Hepatic stellate cell (primary cell): ENCODE measurements at places on chromosomes 6 and 20.
A peak's percentile ranks its signal among the peaks of the same experiment; 100 is the strongest.

DNA sequence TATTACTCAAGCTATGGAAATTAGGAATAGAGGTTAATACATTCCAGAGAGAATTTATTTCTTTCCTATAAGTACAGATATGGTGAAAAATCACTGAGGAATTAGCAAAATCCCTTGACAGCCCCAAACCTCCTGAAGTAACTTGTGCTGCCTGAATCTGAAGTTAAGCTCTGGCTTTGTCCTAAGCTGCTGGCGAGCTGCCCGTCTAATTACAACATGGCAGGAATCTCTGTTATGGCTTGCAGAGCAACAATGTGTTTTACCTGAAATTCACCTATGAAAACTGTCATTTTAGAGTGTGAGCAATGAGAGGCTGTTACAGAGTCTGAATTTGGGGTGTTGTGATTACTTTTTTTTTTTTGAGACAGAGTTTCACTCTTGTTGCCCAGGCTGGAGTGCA is 22.5 kb upstream of the IYD start:
- no peak for DNase-seq

DNA sequence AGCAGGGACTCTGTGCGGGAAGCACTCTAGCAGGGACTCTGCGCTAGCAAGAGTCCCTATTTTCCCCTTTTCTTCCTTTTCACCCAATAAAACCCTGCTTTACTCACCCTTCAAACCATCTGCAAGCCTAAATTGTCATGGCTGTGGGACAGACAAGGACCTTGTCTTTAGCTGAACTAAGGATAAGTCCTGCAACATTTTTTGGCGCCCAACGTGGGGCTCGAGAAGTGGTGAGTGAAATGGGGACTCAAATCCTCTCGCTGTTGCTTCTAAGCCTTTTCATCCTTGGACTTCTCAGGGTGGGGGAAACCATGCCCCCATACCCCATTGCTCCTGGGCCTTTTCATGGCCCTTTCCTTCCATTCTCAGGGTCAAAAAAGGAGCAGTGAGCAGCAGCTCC is 46.4 kb downstream of the IMPG1 start:
- no peak for DNase-seq

DNA sequence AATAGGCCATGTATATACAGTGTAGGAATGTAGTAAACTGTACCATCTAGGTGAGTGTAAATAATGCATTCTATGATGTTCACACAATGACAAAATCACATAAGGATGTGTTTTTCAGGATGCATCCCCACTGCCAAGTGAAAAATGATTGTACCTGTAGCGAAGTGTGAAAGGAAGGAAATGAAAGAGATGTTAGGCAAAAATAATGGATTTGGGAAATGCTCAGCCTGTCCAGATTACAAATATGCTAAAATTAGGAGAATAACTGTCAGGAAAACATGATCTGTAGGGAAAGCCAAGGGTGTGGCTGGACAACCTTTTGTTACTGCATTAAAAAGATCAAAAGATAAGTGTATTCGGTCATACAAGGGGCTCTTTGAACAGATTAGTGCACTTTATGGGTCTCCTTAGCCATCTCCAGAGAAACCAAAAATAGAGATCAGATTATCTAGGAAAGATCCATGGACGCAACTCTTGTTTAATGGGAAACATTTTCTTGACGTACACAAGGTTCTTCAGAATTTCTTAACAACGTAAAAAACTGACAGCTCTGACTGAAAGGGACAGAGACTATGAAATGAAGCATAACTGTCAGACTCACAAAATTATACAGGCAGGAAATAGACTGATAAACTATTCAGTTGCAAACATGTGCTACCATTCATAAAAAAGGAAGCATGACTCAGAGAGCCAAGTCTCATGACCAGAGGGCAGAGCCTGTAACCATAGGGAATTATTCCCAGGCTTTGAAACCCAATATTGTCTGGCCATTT is 253.6 kb upstream of the RAB32 start:
- DNase-seq = peak; percentile 16

GRCh38 chr6:144718431-144718830 is 433.3 kb downstream of the UTRN start:
- peak; percentile 12 for DNase-seq

DNA sequence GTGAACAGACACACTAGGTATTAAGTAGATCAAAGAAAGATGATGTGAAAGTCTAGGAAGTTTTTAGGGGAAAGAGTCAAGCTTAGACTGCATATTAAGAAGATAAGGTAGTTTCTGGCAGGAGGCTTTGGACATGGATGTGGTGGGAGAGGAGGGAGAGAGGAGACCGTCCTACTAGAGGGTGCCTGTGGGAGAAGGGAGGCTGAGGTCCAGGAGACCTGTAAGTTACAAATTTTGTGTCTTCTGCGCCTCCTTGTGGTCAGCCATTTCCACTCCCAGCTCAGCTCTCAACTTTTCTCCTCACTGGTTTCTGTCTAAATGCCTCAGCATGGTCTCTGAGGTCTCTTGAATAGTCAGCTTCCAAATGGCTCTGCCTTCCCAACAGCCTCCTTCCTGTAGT is 193.5 kb downstream of the UNC5CL start:
- peak; percentile 14 for DNase-seq

GRCh38 chr6:26057899-26058298 is 29.3 kb upstream of the HFE start:
- no peak for DNase-seq

GRCh38 chr6:41626917-41627316 is 11.4 kb upstream of the MDFI start:
- DNase-seq = no peak

- no peak for DNase-seq
These were observed 71.4 kb upstream of the MYLIP start for GRCh38 chr6:16057446-16057845.

DNA sequence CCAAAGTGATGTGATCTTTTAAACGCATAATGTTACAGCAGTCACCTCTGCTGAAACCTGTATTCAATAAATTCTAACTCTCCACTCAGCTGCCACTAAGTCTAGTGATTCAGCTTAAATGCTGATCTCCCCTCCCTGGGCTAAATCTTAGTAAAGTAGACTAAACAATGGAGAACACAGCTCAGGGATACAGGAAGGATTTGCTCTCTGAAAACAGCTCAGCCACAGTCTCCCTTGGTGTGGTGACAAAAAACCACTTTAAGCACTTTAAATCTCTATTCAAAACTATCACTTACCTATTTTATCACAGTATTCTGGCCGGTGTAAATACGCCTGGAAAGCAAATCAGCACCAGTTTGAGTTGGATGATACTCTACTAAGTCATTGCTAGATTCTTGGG is 130.6 kb downstream of the RFX6 start:
- DNase-seq = no peak

DNA sequence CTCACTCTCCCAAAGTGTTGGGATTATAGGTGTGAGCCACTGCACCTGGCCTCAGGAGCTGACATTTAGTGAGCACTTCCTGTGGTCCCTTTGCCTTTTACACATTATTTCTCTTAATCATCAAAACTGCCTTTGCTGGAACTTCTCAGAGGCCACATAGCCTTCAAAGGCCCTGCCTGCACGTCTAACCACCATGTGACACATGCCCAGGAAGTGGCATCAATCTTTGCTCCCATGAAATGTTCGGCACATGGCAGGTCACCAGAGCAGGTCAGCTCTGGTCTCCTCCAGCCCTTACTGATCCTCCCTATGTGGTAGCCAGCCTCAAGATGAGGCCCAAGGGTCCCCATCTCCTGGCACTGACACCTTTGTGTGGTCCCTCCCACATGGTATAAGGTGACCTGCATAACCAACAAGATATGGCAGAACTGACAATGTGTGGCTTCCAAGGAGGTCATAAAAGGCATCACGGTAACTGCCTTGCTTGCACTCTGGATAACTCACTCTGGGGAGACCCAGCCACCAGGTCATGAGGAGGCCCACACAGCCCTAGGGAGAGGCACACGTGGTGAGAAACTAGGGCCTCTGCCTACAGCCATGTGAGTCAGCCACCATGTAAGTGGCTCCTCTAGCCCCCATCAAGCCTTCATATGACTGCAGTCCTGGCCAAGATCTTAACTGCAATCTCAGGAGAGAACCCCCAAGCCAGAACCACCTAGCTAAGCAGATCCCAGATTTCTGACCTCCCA is 28.8 kb upstream of the HMGA1 start:
- DNase-seq = no peak

DNA sequence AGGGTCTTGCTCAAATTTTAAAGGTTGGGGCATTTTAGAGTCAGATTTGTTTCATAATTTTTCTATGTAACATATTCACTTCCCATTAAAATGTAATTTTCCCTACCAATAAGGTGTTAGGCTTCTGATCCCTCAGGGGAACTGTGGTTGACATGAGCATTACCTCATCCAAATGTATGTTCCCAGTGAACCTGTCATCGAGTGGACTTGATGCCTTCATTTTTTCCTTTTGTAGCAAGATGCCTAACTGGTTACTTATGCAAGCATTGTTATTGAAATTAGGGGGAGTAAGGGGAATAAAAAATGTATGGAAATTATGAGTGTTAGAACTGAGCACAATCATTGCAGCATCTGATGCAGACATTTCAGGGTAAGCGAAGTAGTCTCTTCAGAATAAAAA is 360.5 kb downstream of the BCKDHB start:
- DNase-seq = no peak

DNA sequence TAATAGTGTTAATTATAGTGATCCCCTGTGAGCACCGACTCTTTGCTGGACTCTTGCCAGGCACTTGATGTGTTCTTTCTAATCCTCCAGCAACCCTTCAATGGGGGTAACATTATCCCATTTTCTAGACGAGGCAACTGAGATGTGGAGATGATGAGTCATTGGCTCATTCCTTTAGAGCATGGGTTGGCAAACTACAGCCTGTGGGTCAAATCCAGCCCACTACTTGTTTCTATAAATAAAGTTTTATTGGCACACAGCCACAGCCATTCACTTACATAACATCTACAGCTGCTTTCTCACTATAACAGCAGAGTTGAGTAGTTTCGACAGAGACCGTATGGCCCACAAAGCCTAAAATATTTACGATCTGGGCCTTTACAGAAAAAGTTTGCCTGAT is 249.5 kb upstream of the KCNG1 start:
- DNase-seq = no peak

- DNase-seq = no peak
These were observed 940.5 kb upstream of the MANEA start for GRCh38 chr6:94636780-94637385.

- no peak for DNase-seq
These were observed 3.2 kb downstream of the HRH3 start for GRCh38 chr20:62216636-62217566.

- no peak for DNase-seq
These were observed 196.6 kb downstream of the UST start for GRCh38 chr6:148943451-148943850.

DNA sequence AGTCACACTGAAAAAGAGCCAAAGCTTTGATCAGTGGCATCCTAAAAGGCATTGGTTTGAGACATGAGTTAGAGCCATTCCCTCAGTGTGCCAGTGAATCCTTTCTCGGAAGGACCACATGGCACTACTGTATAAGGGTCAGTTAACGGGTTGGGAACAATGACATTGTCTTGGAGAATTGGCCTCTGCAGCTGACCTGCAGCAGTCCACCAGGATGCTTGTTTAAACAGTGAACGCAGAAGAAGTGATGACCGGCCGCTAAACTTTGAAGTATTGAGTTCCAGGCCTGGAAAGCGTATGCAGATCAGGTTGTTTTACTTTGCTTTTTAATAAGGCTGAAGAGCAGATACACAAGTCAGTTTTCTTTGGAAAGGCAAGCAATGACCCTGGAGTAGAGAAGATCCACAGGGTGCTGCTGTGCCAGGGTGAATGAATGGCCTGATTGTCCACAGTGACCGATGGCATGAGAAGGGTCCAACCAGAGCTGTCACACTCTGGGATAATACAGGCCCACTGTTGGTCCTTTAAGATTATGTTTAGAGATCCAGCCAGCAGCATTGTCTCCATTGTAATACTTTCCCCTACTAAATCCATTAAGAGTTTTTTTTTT is 57.8 kb downstream of the GMPR start:
- no peak for DNase-seq

DNA sequence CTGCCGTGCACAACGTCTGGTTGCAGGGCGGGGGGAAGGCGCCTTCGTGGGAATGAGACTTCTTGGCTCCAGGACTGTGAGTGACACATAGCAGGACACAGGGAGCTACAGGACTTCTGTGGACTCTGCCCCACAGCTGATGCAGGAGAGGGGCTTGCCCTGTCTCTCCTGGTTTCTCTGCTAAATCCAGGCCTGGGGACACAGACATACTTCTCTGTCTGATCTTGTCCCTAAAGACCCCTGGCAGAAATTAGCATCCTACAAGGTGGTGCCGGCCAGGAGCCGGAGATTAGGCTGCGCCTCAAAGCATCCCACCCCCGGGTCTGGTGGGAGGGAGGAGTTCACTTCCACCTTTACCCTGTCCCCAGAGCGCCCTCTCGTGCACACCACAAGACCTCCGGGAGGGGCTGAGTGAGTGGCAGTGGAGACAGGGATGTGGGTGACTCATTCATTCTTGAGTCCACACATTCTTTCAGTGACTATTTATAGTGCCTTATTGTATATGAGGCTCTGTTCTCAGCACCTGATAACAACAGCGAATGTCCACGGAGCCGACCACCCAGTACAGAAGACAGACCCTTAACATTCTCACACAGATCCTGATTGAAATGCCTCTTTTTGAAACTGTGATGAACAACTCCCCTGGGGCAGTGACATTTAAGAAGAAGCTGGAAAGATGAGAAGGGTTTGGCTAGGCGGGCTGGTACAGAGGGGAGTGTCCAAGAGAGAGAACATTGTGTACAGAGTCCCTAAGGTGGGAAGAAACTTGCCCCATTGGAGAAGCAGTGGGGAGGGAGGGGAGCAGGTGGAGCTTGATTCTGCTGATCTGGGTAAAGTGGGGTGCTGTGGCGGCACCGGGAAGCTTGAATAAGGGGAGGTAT is 39.0 kb downstream of the GMPR start:
- peak; percentile 96 for DNase-seq

GRCh38 chr6:48782225-48782624 is 671.2 kb upstream of the PTCHD4 start:
- no peak for DNase-seq

GRCh38 chr6:85344996-85345395 is 104.9 kb upstream of the NT5E start:
- DNase-seq = no peak

DNA sequence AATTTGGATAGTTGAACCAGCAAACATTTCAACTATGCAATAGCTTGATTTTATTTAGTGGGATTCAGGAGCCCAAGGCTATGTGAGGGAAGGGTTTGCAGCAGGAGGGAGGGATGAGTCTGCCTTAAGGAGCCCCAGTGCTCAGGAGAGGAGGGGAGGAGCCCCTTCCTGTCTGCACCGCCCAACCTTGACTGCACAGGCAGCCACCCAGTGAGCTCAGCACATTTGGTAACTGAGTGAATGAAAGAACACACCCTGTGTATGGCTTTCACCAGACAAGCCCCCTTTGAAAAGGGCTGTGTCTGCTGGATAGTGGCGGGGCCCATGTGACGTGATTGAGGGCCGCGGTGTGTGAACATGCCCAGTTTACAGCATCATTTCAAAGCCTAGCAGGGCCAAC is 17.0 kb downstream of the DACT2 start:
- no peak for DNase-seq

GRCh38 chr20:41178495-41178894 is 41.2 kb downstream of the PLCG1 start:
- DNase-seq = no peak
